ENCODE measurements at places on chromosomes 11 and 22.

GRCh38 chr11:16402654-16403447 is 46.5 kb upstream of the SOX6 start:
- DNase-seq, result no peak

DNA sequence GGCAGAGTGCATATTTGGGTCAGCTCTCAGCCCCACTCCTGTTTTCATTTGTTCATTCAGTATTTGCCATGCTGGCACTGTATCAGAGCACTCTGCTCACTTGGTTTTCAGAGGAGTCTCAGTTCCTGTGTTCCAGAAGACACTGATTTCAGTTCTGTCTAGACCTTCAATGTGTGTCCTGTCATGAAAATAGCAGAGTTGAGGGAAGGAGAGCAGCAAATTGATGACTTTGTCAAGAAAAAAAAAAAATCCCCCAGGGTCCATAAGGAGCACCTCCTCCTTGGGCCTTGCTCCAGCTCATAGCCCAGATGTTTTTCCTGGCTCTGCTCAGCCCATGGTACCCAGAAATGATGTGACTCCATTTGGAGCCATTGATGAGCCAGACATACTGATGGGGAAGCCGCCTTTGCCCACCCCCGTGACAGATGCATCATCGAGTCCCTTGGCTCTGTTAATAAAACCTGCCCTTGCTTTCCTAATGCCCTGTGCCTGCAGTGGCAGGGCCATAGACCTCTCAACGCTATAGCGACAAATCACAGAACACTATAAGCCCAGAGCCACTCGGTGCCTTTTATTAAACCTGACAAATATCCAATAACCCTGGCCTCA is 107.0 kb downstream of the PKNOX2 start:
- DNase-seq, result no peak

DNA sequence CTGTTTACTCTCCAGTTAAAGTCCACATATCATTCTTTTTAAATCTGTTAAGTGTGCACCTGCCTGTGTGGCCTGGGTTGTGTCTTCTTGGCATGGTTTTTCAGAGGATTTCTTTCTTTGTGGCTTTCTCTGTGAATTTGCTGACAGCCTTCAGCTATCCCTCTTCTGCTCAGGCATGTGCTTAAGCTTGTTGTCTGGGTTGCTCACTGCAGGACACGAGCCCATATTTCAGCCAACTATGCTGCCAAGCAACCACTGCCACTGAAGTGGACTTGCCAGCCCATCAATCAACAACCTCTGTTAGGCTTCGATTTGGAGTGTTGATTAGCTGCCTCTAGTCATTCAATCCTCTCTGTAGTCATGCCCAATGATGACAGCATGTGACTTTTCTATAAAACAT is 18.4 kb downstream of the OR51I2 start:
- no peak for DNase-seq

GRCh38 chr11:43558146-43558545 is 122.4 kb upstream of the HSD17B12 start:
- no peak for DNase-seq

DNA sequence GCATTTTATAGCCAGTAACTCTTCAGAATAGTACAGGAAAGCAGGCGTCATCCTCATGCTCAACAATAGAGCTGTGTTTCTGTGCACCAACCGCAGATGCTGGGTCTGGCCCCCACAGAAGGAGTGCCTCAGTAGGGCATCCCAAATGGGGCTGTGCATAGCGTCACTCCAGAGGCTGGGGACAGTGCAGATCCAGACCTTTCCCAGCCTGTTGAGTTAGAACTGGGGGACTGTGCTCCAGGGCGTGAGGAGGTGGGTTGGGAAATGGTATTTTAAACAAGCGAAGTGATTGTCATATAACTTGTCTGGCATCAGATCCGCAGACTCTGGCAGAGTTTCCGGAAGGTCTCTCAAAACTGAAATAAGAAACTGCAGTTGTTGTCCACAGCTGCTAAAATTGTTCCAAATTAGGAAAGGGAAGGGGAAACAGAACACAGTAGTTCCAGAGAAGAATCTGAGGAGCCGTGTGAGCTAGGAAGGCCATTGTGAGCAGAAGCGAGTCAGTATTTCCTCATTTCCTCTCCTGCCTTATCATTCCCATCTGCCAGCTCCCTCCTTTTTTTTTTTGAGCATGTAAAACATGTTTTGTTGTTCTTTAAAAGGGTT is 52.2 kb downstream of the JAM3 start:
- DNase-seq, result peak; percentile 66

- no peak for DNase-seq
Observed at GRCh38 chr11:113176599-113177360, 137.6 kb upstream of the TTC12 start.

DNA sequence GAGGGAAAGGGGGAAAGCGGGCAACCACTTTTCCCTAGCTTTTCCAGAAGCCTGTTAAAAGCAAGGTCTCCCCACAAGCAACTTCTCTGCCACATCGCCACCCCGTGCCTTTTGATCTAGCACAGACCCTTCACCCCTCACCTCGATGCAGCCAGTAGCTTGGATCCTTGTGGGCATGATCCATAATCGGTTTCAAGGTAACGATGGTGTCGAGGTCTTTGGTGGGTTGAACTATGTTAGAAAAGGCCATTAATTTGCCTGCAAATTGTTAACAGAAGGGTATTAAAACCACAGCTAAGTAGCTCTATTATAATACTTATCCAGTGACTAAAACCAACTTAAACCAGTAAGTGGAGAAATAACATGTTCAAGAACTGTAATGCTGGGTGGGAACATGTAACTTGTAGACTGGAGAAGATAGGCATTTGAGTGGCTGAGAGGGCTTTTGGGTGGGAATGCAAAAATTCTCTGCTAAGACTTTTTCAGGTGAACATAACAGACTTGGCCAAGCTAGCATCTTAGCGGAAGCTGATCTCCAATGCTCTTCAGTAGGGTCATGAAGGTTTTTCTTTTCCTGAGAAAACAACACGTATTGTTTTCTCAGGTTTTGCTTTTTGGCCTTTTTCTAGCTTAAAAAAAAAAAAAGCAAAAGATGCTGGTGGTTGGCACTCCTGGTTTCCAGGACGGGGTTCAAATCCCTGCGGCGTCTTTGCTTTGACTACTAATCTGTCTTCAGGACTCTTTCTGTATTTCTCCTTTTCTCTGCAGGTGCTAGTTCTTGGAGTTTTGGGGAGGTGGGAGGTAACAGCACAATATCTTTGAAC is 6.8 kb downstream of the MALAT1 start:
- no peak for DNase-seq

DNA sequence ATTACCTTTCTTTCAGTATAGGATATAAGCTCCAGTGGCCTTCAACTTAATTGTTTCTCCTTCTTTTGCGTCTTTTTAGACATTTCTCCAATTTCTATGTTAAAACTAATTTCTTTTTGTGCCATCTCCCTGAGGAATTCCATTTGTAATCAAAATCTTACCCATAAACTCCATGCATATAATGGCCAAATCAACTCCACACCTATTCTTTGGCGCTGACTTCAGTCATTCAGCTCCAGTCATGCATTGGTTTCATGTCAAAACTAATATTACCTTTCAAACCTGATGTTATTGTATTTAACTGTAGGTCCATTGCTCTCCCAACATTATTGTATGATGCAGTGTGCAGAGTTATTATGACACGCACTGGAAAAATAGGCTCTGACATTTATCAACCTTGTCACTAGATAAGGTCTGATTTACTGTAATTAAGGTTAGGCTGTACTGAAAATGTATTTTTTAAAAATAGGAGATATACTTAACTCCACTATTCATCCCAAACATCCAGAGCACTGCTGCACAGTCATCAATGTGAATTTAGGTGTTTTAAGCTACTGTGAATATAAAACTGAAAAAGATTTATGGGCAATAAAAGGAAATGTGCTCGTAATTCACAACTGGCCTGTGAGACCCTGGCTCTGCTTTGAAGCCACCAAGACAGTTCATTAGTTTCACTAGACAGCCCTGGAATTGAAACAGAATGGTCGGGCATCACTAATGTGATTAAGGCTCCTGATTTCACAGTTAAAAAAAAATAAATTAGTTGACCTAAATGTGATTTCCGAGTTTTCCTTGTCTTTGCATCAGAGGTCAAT is 180.6 kb upstream of the GRIA4 start:
- DNase-seq, result no peak

GRCh38 chr11:77542296-77542695 is 47.5 kb upstream of the AQP11 start:
- DNase-seq, result no peak

DNA sequence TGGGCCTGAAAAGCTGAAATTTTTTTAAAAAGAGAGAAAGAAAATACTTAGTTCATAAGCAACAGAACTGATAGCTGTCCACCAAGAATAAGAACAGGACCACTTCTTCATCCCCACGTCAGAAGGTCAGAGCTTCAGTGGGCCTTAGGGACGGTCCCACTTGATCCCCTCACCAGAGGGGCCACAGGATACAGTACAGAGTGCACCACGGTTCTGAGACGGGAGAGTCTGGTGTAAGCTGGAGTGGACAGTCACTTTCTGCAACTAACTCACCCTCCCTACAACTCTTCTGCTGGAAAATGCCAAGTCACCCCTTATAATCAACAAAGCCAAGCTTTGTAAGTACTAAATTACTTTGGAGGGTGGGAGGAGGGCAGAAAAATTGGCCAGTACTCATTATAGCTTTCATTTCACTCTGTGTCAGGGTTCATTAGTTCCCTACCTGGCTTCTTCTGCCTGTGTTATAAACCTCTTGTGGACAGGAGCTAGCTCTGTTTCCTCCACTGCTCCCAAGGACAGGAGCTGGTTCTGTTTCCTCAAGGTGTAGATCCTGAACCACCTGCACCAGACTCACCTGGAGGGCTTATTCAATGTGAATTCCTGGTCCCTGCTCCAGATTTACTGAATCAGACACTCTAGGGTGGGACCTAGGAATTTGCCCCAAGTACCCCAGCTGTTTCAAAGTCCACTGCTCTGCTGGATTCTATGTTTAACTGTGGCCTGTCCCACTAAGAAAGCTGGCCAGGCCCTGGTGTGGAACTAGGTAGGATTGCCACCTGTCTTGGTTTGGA is 39.6 kb downstream of the SCGB1A1 start:
- DNase-seq, result peak; percentile 52

GRCh38 chr11:130718120-130718519 is 198.2 kb downstream of the SNX19 start:
- no peak for DNase-seq

GRCh38 chr11:61106296-61106695 is 4.0 kb downstream of the CD5 start:
- no peak for DNase-seq

- DNase-seq, result no peak
Observed at GRCh38 chr11:79090191-79090705, 350.6 kb downstream of the TENM4 start.

DNA sequence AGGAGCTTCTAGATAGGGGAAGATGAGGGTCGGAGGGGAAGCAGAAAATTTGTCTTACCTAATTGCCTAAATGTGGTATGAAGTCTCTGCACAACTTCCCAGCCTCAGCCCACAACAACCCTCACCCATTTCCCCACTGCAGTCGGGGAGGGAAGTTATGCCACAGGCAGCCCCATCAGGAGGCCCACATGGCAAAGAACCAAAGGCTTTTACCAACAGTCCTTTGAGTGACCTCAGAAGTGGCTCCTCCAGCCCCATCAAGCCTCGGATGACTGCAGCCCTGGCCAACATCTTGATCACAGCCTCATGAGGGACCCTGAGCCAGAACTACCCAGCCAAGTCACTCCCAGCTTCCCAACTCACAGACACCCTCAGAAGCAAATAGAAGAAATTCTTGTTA is 54.8 kb downstream of the CHST1 start:
- DNase-seq, result no peak

GRCh38 chr22:41320416-41321240 is 19.3 kb downstream of the ZC3H7B start:
- no peak for DNase-seq

GRCh38 chr11:88297863-88298262 is 39.7 kb downstream of the CTSC start:
- DNase-seq, result no peak

- DNase-seq, result no peak
Observed at GRCh38 chr22:31583861-31584485, 78.0 kb downstream of the PISD start.

GRCh38 chr22:28711820-28712777 is 29.5 kb downstream of the CHEK2 start:
- DNase-seq, result no peak

DNA sequence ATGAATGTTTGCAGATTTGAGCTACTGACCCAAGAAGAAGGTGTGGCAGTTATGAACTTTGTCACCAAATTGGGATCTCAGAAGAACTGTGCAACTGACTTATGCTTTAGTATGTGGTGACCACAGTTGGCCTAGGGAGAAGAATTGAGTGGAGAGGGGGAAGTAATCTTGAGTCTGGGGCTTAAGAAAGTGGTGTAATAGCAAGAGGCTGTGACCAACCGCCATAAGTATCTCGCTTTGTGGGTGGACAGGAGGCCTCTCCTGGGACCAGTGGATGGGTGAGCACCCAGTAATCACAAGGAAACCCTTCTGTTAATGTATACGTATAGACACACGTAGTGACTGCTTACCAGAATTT is 12.7 kb upstream of the IL10RA start:
- DNase-seq, result no peak

DNA sequence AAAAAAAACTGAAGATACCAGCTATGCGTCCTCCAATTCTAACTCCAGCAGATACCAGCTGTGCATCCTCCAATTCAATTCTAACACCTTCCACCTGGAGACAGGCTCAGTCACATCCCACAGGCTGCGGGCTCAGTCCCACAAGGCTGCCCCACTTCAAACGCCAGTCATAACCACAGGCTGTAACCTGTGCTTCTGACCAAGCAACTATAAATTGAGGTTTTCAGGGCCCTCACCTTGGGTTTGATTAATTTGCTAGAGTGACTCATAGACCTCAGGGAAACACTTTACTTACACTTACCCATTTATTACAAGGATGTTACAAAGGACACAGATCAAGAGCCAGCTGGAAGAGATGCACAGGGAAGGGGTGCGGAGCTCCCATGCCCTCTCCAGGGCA is 32.4 kb upstream of the MSANTD2 start:
- DNase-seq, result no peak

DNA sequence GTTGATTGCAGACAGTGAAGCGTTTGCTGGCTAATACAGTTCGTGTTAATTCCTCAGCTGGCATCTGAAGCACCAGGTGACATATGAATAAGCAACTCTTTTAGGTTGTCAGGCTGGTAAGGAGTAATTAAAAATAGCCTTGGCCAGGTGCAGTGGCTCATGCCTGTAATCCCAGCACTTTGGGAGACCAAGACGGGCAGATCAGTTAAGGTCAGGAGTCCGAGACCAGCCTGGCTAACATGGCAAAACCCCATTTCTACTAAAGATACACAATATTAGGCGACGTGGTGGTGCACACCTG is 74.9 kb downstream of the CECR2 start:
- DNase-seq, result no peak

DNA sequence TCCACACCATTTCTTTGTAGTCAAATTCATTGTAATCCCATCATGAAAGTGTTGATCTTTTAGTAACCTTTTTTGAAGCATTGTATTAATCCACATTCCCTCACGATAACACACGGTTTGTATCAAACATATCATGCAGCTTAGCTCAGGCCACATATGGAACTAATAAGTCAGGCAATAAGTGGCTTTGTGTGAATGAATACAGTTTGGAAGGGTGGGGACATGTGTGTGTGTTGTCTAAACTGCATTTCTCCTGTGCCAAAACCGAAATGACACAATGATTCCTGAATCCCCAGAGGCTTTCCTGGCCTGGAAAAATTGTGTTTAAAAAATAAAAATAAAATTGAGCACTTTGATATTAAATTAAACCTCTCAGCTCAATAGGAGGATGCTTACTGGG is 98.3 kb downstream of the WNT11 start:
- DNase-seq, result no peak

- DNase-seq, result no peak
Observed at GRCh38 chr11:11416917-11417316, 63.9 kb upstream of the CSNK2A3 start.
